ENCODE measurements at places on chromosomes 13 and 19. TPM values are rescaled to one million over a fixed set of nuclear protein-coding genes. Genes with fewer than 3 reads are reported as not detected.

Gene ZNF682
- 7.5 TPM for total RNA-seq

Gene REEP6
- 2.1 TPM for total RNA-seq

Gene NLRP7
- not detected for total RNA-seq

Gene RNF113B
- not detected for total RNA-seq

Gene GNG7
- total RNA-seq, result 1.1 TPM

Gene ZNF571
- total RNA-seq, result 2.4 TPM

Gene TDRD3
- 16.4 TPM for total RNA-seq

Gene ZNF709
- 1.7 TPM for total RNA-seq

Gene ZNF573
- total RNA-seq, result 8.9 TPM

Gene KMT2B
- total RNA-seq, result 48.6 TPM

Gene CYP4F8
- total RNA-seq, result not detected

Gene GRK1
- 0.21 TPM for total RNA-seq

Gene RUBCNL
- total RNA-seq, result 1.0 TPM

Gene DIRAS1
- 0.33 TPM for total RNA-seq

Gene ZSCAN4
- not detected for total RNA-seq

Gene SBK2
- total RNA-seq, result not detected

Gene ZNF714
- 17.4 TPM for total RNA-seq

Gene VSTM1
- not detected for total RNA-seq

Gene CEACAM16
- total RNA-seq, result not detected

Gene TSSK6
- 4.4 TPM for total RNA-seq

Gene PEX11G
- 0.51 TPM for total RNA-seq

Gene HCN2
- total RNA-seq, result 0.48 TPM

Gene FXYD1
- 2.4 TPM for total RNA-seq

Gene SIGLECL1
- total RNA-seq, result not detected

Gene PLIN4
- total RNA-seq, result not detected

Gene C13orf46
- total RNA-seq, result 2.2 TPM

Gene ZNF324
- total RNA-seq, result 7.5 TPM

Gene PTH2
- total RNA-seq, result not detected

Gene LYL1
- total RNA-seq, result 2.5 TPM

Gene KRTDAP
- total RNA-seq, result not detected

Gene FFAR1
- total RNA-seq, result 0.23 TPM

Gene HAUS8
- 32.6 TPM for total RNA-seq

Gene GSX1
- not detected for total RNA-seq

Gene FAM124A
- 0.25 TPM for total RNA-seq

Gene IER2
- 109 TPM for total RNA-seq

Gene ZNF579
- 7.2 TPM for total RNA-seq

Gene MEDAG
- total RNA-seq, result not detected

Gene MEIOSIN
- not detected for total RNA-seq

Gene ZNF235
- 2.1 TPM for total RNA-seq

Gene SYMPK
- 108 TPM for total RNA-seq

Gene PDX1
- total RNA-seq, result not detected

Gene MAG
- total RNA-seq, result 0.19 TPM

Gene ZNF566
- total RNA-seq, result 4.7 TPM

Gene DACT3
- total RNA-seq, result 2.9 TPM

Gene CEACAM21
- 22.1 TPM for total RNA-seq

Gene METTL21C
- not detected for total RNA-seq

Gene ZNF382
- 14.9 TPM for total RNA-seq

Gene NOTCH3
- 0.02 TPM for total RNA-seq

Gene SIGLEC12
- 1.9 TPM for total RNA-seq

Gene SPTBN4
- total RNA-seq, result 2.4 TPM

Gene RASAL3
- 80.7 TPM for total RNA-seq

Gene C19orf44
- total RNA-seq, result 2.9 TPM

Gene CADM4
- total RNA-seq, result 0.61 TPM

Gene ZNF730
- total RNA-seq, result 2.1 TPM

Gene ZNF57
- total RNA-seq, result 7.1 TPM

Gene STARD13
- total RNA-seq, result 0.35 TPM

All from activated CD4-positive, alpha-beta T cell treated with anti-CD3 and anti-CD28 coated beads for 36 hours (primary cell).